Muscle of back (tissue), 13 donors: ENCODE measurements at places on chromosomes 5 and 9.

GRCh38 chr9:95061916-95062595, 255.5 kb downstream of the FANCC start:
- peak; percentile 51 for DNase-seq

DNA sequence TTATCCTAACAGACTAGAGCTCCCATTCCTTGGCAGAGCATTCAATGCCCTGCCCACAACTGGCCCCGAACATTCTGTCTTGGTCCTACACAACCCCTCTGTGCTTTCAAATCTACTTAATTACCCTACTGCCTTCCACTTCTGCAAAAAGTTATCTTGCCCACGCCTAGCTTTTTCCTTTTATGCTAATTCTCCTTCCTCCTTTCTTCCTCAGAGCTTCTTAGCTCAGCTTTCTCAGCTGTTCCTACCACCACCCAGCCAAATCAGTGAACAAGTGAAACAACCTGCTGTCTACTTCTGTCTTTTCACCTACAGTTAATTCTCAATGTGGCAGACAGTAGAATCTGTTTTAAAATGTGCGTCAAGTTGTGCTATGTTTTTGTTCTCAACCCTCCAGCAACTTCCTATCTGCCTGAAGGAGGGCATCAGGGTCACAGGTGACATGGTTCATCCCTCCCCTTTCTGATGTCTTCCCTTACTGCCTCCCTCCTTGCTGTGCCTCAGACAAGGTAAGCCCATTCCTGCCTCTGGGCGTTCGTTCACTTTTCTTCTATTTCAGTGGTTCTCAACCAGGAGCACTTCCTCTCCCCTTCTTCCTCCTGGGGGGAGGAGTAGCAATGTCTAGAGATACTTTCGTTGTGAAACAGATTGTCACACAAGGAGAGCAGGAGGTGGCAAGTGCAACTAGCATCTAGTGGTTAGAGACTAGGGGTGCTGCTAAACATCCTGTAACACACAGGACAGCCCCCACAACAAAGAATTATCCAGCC, 1.3 kb upstream of the REEP5 start:
- peak; percentile 28 for DNase-seq

DNA sequence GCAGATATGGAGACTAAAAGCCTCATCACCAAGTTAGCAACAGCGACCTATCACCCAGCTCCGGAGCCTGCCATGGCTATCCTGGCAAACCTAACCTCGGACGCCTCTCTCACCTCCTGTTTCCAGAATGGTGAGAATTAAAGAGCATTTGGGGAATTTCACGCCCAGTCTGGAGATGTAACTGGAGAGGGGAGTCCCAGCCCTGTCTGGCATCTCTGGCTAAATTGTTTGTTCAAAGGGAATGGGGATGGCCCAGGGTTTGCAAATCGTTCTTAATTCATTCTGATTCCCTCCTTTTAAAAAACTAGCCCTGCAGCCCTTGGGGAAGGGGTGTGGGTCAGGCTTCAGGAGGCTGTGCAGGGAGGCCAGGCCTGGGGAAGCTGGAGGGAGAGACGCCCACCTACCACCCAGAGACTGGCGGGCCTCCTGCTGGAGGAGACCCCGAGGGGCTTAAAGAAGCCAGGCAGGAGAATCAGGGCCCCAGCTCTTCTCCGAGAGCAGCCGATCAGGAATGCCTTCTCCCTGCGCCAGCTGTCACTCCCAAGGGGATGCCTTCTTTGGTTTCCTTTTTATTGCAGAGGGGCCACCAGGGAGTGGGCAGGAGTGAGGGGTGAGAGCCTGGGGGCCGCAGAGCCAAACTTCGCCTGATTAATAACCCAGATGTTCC, 964 bp upstream of the COL5A1 start:
- DNase-seq = no peak

DNA sequence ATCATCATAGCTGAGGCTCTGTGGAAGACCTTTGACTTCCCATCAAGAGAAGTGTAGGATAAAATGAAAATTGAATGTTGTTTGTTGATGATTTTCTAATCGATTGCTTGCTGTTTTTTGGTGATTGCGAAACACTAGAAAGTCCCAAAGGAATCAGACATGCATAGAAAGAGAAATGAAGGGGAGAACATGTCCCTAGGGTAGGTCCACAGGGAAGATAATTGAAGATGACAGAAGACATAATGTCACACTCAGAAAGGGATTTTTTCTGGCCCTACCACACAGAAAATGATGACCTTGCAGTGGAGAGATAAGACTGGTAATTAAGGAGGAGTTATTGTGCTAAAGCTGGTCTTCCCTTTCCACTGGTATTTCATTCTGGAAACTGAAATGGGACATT, 62.8 kb downstream of the INSYN2B start:
- no peak for DNase-seq

- no peak for DNase-seq
Measured at GRCh38 chr5:61965490-61965889, 340.5 kb upstream of the KIF2A start.

DNA sequence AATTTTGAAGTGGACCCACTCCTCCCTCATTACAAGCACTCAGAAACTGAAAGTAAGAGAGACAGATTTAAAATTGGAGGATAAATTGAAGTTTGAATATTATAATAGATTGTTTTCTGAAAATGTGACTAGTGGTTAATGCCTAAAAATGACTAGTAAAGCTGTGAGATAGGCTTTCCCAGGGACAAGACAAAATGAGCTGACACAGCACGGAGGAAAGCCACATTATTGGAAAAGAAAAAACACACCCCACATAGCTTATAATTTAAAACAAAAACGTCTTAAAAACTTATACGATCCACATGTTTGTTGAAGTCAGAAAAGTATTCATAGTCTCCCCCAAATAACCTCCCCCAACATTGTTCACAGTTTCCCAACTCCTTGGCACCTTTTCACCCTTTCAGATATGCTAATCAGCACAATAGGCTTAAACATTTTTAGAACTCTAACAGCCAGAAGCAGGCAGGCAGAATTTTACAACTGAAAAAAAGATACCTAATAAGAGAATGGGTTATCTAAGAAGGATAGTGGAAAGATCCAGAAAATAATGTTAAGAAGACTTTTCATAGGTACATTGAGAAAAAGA, 6.1 kb downstream of the C7 start:
- no peak for DNase-seq

DNA sequence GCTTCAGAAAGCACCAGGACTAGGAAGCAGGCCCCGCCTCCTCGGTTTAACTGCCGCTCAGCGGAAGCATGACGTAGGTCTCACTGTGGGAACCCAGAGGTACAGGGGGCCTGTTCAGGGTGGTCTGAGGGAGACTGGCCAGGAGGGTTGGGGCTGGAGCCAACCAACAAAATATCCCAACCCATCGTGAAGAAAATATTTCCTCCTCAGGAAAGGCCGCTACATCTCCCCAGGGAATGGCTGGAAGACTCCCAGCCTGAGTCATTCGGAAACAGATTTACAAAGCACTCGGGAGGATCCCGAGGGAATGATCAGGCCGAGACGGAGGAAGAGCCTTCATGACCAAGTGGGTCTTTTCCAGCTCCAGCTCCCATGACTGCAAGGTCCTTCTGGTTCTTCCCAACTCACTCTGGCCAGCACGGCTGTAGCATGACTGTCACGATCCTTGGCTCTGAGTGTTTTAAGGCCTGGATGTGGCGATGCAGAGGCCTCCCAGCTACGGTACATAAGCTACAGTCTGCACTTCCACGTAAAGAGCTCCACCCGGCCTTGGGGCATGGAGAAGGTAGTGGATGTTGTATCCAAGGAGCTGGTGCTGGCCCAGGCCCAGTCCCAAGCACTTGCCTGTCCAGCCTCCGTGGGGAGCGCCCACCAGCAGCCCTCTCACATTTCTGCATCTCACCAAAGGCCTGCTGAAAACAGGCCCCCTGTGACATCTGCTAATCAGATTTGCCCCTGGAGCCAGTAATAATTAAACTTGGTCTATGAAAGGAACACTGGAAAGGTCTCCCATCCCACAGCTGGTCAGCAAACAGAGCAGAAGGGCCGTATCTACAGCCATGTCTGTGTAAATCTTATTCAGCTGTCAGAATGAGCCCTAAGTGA, 100.6 kb downstream of the LHFPL2 start:
- peak; percentile 96 for DNase-seq

- no peak for DNase-seq
Measured at GRCh38 chr5:113397046-113397445, 37.7 kb downstream of the TSSK1B start.

GRCh38 chr5:139849942-139850341, 54.3 kb downstream of the PSD2 start:
- no peak for DNase-seq

GRCh38 chr9:113181165-113181564, 30.4 kb downstream of the SLC31A2 start:
- DNase-seq = no peak

DNA sequence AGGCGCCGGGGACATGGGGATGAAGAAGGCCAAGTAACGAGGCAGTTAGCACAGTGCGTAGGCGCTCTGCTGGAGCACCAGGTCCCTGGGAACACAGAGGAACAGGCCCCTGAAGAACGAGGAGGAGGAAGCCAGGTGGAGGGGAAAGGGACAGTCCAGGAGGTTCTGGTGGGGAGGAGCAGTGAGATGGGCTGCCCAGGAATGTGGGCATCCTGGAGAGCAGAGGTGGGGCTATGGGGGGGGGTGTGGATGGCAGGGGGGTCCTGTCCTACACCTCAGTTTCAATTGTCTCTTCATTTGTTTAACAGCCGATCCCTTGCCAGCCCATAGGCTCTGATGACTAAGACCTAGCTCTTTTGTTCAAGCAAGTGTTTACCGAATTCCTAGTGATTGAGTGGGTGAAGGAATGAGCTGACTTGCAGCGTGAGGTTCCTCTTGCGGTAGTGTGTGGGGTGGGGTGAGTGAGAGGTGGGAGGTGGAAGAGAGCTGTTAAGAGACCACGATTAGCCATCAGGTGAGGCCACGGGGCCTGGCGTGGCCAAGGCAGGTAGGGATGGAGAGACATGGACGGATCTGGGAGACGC, 8.4 kb upstream of the PHYHD1 start:
- peak; percentile 74 for DNase-seq

- no peak for DNase-seq
Measured at GRCh38 chr5:127326431-127326830, 35.8 kb downstream of the MEGF10 start.

- no peak for DNase-seq
Measured at GRCh38 chr9:28735738-28736342, 1162.6 kb upstream of the C9orf72 start.

- no peak for DNase-seq
Measured at GRCh38 chr9:34171753-34172535, 6.9 kb upstream of the UBAP1 start.

DNA sequence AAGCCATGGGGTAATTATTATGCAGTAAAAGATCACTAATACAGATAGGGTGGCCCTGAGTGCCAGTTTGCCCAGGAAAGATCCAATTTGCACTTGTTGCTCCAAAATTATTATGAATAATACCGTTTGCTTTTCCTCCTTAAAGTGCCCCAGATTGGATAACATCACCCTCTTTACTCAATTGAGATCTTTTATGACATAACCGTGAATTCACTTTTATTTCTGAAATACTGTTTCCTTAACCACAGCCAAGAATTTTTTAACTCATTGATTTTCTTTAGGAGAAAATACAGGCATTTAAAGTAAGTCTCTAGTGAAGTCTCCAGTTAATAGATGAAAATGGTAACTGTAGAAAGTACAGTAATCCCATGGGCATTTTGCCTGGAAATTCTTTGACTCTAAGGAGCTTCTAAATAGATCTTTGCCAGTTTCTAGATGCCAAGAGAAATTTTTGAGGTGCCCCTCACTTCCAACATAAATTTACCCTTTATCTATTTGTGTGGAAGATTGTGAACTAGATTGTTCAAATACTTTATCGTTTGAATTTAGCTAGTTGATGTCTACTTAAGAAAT, 99.2 kb downstream of the UHRF2 start:
- DNase-seq = no peak
